ENCODE measurements at places on chromosomes 16 and 17. TPM values are rescaled to one million over a fixed set of nuclear protein-coding genes. Genes with fewer than 3 reads are reported as not detected.

Gene CDRT15
- not detected for polyA plus RNA-seq

Gene TBC1D26
- polyA plus RNA-seq: 1.0 TPM

Gene CA5A
- polyA plus RNA-seq: 0.25 TPM

Gene MAP2K6
- polyA plus RNA-seq: 19.7 TPM

Gene KRT38
- polyA plus RNA-seq: not detected

Gene NOD2
- polyA plus RNA-seq: 0.30 TPM

Gene KRT27
- not detected for polyA plus RNA-seq

GRCh38 chr16:86319585-86320236 is 190.6 kb upstream of the FOXF1 start:
- DNase-seq: no peak

DNA sequence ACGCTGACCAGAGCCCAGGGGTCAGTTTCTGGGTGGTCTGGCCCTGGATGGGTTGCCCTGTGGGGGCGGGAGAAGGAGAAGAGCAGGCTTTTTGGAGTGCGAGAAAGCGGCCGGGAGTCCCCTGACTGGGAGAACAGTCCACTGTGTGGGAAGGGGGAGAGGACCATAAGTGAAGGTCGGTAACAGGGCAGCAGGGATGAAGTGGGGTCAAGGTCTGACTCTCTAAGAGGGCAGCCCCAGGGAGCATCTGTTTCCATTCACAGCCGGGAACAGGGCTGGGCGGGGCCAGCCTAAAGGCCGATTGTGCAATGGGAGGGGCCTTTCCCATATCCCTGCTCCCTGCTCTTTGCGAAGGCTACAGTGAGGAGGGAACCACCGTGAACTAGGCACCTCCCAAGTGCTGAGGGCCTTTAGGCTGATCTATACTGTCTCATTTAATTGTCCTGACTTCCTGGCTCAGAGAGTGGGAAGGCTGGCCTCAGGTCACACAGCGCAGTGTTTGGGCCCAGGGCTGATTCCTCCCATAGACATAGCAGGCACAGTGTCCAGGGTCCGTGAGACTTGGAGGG is 10.4 kb upstream of the WFDC1 start:
- no peak for DNase-seq

DNA sequence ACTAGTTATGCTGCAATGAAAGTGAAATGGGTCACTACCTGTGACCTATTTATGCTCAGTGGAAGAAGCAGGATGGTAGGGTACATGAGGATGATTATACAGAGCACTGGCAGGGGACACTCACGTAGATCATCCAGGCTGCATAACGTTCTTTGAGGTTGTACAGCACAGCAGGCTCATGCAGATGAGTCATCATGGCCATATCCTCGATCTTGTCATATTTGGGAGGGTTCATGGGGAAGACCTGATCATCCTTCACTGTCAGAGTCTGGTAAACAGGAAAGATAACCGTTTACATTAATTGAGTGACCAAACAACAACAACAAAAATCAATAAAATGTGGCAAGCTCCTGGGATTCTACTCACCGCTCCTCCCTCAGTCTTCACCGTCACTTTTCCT is 2.1 kb downstream of the MYH2 start:
- DNase-seq: no peak

DNA sequence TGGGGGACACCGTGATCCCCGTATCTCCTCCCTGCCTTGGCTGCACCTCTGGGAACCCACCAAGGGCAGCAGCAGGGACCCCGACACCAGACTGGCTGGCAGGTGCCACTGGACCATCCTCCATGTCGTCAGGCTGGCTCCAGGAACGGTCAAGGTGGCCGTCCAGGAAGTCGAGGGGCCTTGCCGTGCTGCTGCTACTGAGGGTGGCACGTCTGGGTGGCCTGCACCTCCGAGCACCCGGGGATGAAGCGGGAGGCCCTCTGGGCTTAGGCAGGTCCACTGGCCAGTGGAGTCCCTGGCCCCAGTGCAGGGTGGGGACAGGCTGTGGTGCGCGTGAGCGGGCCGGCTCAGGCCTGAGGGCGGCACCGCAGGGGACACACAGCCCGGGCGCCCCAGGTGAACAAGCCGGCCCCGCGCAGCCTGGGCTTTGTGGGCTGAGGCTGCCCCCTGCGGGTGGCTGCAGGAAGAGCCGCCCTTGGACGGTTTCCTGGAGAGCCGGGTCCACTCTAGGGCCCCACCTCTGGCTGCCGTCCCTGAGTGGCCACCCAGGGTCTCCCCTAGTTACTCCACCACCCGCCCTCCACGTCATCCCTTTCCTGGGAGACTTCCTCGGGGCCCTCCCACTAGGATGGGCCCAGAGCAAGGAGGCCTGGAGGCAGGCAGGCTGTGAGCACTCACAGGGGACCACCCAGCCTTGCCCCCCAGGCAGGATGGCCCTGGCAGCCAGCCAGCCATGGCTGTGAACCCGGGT is 42.8 kb upstream of the ZC3H18 start:
- DNase-seq: no peak

DNA sequence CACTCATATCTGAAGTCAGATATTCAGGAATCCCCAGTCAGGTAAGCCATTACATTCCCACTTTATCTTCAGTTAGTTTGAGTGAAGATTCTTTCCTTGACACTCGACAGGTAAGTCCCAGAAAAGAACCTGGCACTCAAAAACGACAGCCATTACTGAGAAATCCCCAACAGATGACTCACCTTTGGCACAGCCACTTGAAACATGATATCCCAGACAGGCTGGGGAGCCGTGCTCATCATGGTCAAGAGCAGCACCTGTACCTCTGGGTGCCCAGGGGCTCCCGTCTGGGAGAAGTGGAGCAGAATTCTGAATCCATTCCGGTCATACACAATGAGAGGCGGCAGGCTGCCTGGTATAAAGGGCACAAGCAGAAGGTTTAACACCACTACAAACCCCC is 16.8 kb upstream of the COG7 start:
- DNase-seq: no peak

GRCh38 chr17:33152783-33153182 is 140.3 kb downstream of the ASIC2 start:
- no peak for DNase-seq
